ENCODE measurements at places on chromosomes 1 and 21. TPM values are rescaled to one million over a fixed set of nuclear protein-coding genes. Genes with fewer than 3 reads are reported as not detected.

DNA sequence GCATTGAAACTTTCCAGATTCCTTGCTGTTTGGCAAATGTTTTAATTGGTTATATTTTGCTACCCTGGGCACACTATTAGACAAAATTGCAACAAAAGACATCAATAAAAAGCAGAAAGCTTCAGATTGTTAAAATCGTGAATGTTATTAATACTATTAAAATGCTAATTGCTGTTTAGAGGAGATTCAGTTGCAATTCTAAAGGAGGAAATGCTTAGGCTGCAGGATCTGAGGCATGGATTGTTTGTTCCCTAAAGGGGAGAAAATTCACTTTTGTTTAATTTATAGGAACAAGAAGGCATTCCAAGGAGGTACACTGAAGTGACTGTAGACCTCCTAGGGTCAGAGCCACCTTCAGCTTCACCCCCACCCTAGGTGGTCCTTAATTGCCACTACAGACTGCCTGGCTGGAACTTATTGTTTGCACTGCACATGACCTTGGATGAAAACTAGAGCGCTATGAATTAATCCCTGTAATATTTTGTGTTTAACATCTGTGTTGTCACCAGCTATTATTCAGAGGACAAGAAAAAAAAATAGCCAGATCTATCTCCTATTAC lies 1266.9 kb upstream of the ADGRL2 start:
- DNase-seq = no peak

BACE2 gene
- 130 TPM for polyA plus RNA-seq

- no peak for DNase-seq
These were observed 121.7 kb downstream of the SMYD2 start for GRCh38 chr1:214402613-214403083.

DYNLT4 gene
- not detected for polyA plus RNA-seq
